ENCODE measurements at places on chromosomes 1 and 21.
A peak's percentile ranks its signal among the peaks of the same experiment; 100 is the strongest.

DNA sequence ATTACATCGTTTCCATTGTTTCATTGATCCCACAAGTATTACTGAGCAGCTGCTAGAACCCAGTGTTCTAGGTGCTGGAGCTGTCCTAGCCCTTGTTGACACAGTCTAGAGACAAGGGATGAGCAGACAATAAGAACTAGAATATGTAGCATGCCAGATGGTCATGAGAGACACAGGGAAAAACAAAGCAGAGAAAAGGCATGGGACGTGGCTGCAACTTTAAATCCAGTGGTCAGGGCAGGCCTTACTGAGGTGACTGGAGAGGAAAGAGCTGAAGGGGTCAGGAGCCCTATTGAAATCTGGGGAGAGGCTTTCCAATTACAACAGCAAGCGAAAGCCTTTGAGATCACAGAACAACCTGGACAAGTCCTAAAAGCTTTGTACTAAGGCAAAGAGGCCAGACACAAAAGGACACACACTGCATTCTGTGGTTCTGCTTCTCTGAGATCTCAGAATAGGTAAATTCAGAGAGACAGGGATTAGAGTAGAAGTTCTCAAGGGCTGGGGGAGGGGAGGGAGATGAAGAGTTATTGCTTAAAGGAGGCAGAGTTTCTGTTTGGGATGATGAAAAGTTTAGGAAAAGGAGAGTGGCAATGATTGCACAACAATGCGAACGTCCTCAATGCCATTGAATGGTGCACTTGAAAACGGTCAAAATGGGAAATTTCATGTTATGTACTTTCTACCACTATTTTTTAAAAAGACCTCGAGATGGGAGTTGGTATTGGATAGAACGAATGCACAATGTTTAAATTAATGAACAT, 467.4 kb upstream of the VAMP3 start:
- DNase-seq = no peak

- no peak for DNase-seq
Observed at GRCh38 chr21:46149205-46149901, 6.0 kb downstream of the FTCD start.

DNA sequence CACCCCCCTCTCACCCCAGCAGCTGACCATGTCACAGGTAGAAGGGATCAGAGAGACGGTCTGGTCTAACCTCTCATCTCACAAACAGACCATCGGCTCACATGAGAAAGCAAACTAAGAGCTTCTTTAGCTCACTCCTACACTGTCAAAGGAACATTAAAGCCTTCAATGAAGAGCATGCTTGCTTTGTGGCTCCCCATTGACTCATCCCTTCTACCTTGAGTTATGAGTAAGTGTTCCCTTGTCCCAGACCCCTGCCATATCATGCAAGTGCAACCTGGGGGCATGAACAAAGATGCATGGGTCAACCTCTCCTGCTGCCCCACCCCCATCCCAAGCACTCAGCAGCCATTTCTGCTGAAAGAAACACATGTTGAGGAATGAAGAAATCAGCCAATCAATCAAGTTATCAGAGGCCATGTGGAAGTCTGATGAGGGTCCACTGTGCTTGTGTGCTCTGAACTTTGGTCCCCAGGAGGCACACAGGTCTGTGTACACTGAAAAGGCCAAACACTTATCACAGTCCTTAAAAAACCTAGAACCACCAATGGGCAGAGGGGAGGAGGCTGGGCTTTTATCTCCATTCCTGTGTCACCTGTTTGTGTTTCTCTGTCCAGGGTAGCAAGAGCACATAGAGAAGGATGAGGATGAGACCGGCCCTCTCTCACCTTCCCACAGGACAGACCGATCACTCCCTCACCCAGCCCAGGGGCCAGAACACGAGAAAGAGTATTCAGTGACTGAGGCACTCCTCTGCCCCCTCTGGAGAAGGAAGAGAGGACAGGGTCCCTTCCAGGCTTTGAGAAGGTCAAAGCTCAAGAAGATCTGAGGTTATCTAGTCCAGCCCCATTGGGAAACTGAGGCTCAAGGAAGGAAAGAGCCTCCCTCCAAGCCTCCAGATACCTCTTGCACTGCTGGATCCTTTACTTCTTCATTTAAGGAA, 9.5 kb downstream of the ETNK2 start:
- no peak for DNase-seq

GRCh38 chr1:1200876-1201810, 5.2 kb downstream of the TNFRSF18 start:
- peak; percentile 91 for DNase-seq

GRCh38 chr1:66282343-66282852, 251.6 kb upstream of the SGIP1 start:
- peak; percentile 79 for DNase-seq

- no peak for DNase-seq
Observed at GRCh38 chr21:34998176-34998575, 50.9 kb downstream of the RUNX1 start.

DNA sequence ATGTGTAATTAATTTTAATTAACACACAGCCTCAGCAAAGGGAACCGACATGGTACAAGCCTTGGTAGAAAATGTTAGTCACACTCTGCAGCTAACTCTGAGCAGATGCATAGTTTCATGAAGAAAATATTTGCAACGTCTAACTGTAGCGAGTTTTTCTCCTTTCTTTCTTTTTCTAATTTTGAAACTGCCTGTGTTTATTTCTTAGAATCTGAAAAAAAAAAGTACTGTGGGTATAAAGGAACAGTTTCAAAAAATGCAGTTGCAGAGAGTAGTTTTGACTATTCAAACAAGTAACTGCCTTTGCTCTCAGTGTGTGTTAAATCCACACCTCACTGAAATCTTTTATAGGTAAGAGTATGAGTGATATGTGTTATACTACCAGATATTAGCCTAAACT, 149.9 kb upstream of the C1orf105 start:
- no peak for DNase-seq

- no peak for DNase-seq
Observed at GRCh38 chr1:210949039-210949438, 184.9 kb downstream of the KCNH1 start.

DNA sequence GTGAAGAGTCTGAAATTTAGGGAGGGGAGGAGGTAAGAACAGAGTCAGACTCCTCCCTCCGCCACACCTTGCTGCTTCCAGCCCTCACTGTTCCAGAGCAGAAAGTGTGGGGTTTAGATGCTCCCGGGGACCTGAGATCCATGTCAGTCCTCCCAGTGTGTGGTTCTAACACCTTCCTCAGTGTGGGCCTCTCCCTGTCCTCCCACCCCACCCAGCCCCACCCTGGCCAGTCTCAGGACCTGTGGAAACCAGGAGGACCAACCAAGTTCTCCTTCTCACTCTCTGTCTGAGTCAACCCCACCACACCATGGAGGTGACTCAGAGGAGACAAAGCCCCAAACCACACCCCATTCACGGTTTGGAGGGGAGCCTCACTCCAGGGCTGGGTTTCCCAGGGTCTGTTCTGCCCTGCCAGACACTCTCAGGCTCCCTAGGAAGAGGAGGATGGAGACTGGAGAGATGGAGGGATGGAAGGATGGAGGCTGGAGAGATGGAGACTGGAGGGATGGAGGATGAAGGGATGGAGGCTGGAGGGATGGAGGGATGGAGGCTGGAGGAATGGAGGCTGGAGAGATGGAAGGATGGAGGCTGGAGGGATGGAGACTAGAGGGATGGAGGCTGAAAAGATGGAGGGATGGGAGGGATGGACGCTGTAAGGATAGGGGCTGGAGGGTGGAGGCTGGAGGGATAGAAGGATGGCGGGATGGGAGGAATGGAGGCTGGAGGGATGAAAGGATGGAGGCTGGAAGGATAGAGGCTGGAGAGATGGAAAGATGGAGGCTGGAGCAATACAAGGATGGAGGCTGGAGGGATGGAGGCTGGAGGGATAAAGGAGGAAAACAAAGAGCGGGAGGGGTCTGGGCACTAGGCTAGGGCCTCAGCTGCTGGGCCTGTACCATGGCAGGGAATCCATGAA, 100.9 kb upstream of the RUNX3 start:
- DNase-seq = peak; percentile 86

DNA sequence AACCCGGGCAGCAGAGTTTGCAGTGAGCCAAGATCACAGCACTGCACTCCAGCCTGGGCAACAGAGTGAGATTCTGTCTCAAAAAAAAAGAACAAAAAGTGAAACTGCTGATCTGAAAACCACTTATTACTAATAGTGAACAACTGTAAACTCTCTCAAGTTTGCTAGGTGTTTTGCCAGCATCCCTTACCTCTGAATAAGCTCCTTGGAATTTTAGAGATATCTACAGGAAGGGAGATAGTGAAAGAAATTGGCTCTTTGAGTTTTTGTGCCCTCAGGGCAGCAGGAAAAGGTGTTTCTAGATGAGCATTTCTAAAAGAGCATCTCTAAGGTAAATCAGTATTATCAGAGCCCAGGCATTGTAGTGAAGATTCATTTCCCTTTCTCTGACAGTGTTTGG, 27.1 kb downstream of the PARK7 start:
- DNase-seq = no peak

- no peak for DNase-seq
Observed at GRCh38 chr1:98991127-98992012, 13.3 kb downstream of the PLPPR5 start.

DNA sequence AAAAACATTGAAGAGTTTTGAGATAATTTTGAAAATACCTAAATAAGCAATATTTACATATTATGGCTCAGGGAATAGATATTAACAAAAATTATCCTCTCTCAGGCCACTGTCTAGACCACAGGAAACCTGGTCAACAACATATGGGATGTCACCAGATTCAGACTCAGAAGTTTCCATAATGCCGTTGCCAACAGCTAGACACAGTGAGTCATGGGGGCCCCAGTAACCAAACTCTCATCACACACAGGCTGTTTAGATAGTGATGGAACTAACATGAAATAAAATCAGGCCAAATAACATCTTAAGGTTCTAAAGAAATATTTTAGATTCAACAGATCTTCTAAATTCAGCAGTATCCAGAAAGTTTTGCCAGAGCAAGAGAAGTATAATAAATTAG, 681.7 kb upstream of the ADAMTS5 start:
- no peak for DNase-seq

GRCh38 chr1:70140343-70140742, 65.0 kb downstream of the LRRC40 start:
- no peak for DNase-seq

- DNase-seq = no peak
Observed at GRCh38 chr21:41876396-41876795, 2.7 kb downstream of the PRDM15 start.

DNA sequence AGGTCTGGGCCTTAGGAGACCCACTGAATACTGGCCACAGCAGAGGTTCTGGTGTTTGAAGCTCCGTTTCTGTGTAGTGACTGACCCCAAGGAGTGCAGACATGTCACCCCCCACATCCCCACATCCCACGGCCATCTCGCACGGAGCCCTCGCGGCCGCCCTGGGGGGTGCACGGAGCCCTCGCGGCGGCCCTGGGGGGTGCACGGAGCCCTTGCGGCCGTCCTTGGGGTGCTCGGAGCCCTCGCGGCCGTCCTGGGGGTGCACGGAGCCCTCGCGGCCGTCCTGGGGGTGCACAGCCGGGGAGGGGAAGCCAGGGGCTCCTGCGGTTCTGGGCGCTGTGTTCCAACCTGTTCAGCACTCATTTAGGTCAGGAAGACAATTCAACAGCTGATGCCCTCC, 68.4 kb downstream of the SCCPDH start:
- DNase-seq = no peak

DNA sequence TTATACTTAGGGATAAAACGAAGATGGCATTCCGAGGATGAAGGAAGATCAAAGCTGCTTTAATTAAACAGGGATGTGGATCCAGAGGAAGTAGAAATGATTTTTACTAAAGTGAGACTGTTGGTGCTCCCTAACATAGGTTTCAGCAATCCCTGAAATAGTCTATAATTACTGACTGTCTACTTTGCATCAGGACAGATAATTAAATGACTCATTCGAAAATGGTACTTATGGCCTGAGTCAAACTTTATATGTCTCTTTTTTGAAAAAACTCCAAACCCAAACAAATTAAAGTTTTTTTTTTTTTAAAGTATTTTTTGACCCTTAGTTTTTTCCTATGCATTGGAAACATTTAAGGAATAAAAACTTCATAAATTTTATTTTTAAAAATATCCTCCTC, 90.3 kb downstream of the LYST start:
- DNase-seq = no peak

DNA sequence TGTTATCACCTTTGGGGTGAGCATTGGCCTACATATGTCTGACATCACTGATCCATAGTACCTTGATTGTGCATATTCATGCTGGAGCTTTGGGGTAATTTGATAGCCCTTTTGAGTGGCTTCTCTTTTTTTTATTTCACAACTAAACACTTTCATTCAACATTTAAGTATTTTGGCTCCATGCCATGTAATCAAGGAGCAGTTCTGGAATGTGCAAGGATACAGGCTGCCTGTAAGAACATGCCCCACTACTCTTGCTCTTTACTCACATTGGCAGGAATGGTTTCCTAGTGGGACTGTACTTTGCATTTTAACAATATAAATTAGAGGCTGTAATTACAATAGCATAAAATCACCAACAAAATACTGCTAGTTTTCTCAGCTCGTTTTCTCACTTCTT, 300.7 kb upstream of the SPAG17 start:
- no peak for DNase-seq

DNA sequence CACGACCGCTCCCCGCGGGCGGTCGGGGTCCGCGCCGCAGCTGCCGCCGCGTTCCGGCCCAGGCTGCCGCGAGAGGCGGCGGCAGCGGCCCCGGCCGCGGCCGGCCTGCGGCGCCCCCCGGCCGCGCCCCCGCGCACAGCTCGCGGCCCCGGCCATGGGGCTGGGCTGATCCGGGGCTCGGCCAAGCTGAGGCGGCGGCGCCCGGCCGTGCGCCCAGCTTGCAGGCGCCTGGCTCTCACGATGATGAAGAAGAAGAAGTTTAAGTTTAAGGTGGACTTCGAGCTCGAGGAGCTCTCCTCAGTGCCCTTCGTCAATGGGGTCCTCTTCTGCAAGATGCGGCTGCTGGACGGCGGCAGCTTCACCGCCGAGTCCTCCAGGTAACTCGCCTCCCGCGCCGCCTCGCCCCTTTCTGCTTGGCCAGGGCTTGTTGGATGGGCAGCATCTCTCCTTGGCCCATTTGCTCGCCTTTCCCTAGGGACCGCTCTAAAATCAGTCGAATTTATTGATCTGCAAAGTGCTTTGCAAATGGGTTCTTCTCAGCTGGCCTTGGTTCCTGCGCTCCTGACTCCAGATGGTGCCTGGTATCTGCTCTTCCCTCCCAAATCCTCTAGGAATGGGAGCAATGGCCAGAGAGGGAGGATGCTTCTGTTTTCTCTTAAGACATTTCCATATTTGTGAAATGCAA, 431 bp downstream of the EEIG2 start:
- DNase-seq = peak; percentile 13

DNA sequence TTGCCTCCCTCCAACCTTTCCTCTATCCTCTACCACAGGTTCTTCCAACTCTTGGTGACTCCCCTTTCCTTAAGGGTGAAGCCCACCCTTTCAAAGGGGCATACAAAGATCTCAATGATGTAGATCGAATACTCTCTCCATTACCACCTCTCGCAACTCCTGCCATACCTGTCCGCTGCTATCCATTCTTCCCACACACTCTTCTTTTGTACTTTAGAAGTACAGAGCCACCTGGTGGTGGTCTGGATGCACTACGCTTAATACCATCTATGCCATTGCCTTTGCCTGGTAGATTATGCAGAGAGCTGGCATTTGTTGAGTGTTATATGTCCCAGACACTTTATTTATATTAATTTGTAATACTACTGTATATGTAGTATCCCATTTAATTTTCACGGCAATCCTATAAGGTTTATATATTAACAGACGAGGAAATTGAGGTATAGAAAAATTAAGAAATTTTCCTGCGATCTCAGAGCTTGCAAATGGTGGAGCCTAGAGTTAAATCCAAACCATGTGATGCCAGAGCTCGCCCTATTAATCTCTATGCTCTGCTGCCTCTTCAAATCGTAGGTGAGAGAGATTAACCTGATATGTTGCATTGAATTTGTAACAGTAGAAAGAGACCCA, 22.9 kb downstream of the TSHB start:
- DNase-seq = peak; percentile 62
